ENCODE measurements at places on chromosomes 11 and 22.

- DNase-seq, result no peak
These were observed 36.2 kb upstream of the CD5 start for GRCh38 chr11:61065955-61066638.

DNA sequence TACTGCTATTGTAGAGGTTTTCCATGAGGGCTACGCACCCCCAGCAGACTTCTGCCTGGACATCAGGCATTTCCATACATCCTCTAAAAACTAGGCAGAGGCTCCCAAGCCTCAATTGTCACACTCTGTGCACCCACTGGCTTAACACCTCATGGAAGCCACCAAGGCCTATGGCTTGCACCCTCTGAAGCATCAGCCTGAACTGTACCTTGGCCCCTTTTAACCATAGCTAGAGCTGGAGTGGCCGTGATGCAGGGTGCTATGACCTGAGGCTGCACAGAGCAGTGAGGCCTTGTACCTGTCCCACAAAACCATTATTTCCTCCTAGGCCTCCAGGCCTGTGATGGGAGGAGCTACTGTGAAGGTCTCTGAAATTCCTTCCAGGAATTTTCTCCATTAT is 33.9 kb downstream of the AAMDC start:
- DNase-seq, result no peak

- DNase-seq, result no peak
These were observed 9.8 kb downstream of the EHBP1L1 start for GRCh38 chr11:65585396-65586246.

- peak; percentile 91 for DNase-seq
These were observed 90.2 kb downstream of the SEZ6L start for GRCh38 chr22:26259510-26259909.

DNA sequence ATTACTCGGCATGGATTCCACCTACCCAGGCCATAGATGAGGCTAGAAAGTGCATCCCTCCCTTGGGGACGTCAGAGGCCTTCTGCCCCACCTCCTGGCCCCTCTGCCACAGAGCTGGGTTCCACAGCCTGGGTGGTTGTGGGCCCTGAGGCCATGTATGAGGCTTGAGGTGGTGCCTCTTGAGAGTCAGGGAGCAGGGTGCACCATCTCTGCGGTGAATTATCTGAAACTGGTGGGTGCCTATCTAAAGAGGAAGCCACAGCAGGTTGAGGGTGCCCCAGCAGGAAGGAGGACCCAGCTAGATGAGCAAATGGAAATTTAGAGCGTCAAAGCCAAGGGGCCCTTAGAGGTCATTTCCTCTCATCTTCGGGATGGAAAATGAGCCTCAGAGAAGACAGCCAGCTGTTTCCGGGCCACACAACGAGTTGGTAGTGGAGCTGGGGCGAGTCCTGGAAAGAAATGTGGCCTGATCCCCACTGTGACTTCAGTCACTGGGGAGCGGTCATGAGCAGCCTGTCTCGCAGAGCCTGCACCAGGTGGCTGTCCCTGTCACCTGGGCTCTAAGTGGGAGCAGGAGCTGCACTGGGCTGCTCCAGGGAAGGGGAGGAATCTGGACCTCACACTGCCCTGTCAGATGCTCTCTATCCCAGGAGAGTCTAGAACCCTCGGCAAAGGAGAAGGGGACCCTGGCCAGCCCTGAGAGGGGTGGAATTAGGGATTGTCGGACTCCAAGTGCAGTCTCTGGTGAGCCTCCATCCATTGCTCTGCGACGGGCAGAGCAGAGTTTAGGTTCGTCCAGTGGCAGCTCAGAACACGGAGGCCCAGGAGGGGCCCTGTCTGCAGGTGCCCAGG is 7.3 kb downstream of the ADORA2A start:
- DNase-seq, result peak; percentile 98

DNA sequence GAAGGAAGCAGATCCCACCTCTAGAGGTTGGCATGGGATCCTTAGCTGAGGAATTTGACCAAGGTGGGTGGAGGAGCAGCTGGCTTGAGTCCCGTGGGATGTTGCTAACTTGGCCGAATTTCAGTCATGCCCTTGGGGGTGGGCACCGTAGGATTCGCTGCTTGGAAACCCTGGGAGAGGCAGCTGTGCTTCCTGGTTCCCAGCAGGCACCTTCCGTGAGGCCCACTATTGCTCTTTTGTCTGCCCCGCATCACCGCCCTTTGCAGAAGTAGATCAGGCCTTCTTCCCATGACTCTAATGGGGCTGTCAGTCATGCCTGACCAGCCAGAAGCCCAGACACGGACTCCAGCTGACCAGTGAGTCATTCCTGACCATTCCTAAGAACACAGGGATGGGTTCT is 292.3 kb upstream of the SYN3 start:
- no peak for DNase-seq

GRCh38 chr11:107408762-107409211 is 48.8 kb downstream of the CWF19L2 start:
- no peak for DNase-seq

DNA sequence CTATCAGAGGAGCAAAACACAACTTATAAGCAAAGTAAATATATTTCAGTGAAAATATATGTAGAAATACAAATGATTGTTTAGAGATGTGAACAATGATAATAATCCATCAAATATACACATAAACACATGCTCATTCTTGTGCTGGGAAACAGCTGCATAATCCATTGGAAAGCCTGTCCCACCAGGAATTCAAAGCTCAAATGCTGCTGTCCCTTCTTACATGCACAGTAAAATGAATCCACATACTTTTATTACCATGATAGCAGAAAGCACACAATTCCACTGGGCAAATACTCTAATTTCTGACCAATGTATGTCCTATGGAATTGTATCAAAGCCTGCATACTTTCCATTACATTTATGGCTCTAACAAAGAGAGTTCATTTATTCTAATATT is 44.5 kb downstream of the SOX6 start:
- DNase-seq, result no peak

- DNase-seq, result no peak
These were observed 1089.3 kb downstream of the BRD1 start for GRCh38 chr22:48738204-48738980.

GRCh38 chr11:59787816-59788215 is 22.8 kb downstream of the MRPL16 start:
- DNase-seq, result no peak

GRCh38 chr11:68855205-68855981 is 13.7 kb upstream of the CPT1A start:
- no peak for DNase-seq

DNA sequence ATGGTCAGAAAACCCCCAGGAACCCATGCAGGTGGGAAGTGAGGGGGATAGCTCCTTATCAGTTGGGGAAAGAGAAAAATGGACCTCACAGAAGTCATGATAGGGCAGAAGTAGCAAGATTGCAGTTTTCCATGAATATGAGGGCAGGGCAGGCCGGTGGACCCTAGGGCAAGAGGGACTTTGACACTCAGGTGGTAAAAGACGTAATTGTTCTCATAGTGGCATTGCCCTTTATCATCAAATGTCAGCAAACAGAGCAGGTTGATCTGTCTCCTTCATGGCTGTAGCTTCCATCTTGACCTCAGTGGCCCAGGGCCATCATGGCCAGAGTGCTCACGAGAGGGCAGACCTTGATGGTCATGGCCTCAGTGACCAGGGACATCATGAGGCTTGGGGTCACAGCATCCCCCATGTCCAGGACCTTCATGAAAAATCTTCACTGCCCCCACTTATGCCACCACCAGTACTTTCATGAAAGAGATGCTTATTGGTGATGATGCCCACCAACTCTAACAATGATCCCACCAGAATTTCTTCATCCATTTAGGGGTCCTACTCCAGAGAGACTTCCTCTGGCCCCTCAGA is 127.1 kb downstream of the SNX19 start:
- DNase-seq, result no peak

DNA sequence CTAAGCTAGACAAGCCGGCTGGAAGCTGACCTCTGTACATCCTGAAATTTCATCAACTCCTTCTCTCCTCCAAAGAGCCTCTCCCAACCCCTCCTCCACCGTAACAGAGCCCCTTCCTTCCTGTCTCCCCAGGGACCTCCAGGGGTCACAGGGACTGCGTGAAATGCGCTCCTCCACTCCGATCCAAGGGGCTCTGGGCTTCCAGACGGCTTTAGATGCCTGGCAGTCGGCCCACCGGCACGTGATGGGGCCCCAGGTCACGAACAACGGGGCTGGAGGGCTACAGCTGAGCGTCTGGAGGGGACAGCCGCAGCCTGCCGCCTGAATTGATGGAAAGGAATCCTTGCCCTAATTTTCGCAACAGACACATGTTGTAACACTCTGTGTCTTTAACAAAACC is 264.1 kb downstream of the MN1 start:
- no peak for DNase-seq

DNA sequence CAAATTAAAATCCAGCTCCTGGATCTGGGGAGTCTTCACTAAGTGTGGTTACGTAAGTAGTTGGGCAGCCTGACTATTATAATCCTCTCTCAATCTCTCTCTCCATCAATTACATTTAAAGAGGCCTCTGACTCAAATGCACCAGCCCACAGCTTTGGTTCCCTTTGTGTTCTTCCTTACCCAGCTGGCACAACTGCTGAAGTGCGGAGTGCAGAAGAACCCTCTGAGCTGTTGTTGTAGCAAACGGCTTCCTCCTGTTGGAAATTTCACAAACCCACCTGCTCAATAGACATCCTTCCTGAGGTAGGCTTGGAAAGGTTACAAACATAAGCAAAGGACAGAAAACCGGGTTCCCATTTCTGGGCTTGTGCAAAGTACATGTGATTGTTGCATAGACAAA is 17.0 kb upstream of the SORL1 start:
- DNase-seq, result no peak

GRCh38 chr11:115146425-115146824 is 357.8 kb downstream of the CADM1 start:
- DNase-seq, result no peak

DNA sequence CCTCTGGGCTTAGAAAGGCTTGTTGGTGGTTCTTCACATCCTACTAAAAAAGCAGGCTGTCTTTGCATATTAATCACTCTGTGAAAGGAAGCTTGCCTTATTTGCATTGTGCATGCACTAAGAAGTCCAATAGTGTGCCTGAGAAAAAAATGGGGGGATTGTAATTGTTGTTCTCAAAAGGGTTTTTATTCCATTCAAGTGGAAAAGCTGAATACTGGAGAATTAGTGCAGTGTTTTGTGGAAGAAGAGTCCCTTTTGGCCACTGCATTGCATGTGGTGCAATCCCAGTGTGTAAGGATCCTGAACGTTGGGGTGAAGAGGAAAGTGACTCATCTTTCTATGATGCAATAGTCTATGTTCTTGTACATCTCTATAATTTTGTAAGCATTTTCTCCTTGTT is 16.5 kb downstream of the NCAM1 start:
- no peak for DNase-seq

DNA sequence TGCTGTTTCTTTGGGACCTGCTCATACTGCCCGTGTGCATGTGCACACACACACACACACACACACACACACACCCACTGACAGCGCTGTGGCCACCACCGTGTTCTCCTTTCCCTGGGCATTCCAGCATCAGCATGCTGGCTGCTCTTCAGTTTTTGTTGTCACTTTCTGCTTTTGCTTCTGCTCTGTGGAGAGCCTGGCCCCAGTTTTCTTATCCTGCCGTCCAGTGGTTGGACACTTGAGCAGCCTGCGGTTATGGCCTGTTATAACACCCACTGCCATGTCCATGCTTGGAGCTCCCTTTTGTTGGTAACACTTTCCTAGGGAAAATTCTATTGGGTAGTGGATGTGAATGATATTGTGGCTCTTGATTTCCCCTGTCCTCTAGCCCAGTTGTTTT is 83.6 kb downstream of the OSBP2 start:
- no peak for DNase-seq

- DNase-seq, result no peak
These were observed 16.3 kb downstream of the CTNND1 start for GRCh38 chr11:57777969-57778317.

DNA sequence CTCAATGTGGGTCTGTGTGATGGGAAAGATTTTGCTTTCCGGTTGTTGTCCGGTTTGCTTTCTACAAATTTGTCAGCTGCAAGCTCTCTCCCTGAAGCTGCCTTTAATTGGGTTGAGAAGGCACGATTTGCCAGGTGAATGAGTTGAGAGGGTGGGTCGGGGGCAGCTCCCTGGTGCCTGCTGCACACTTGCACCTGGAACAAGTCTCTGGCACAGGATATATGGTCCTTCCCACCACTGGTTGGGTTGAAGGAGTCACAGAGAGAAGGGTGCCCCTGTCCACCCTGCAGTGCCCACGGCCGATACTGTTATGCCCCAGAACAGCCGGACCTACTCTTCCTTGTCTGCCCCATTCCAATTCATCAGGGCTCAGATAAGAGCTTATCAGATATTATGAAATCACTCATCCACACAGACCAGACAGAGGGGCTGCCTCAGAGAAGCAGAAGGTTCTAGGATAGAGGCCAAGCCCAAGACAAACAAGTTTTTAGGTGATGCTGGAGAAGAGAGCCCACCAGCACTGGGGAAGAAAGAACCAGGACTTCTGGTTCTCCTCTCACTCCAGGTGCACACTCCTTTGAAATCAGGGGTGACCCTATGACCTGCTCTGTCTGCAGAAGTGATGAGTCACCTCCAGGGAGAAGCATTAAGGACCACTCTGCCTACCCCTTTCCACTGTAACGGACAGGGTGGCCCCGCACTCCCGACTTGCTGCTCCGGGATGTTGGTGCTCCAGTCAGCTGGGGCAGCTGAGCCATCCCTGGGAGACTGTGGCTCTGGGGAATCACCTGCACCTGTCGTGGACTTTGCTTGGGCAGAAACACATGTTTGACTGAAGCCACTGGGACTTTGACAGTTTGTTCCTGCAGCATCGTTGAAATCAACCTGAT is 45.3 kb downstream of the RTL6 start:
- no peak for DNase-seq

DNA sequence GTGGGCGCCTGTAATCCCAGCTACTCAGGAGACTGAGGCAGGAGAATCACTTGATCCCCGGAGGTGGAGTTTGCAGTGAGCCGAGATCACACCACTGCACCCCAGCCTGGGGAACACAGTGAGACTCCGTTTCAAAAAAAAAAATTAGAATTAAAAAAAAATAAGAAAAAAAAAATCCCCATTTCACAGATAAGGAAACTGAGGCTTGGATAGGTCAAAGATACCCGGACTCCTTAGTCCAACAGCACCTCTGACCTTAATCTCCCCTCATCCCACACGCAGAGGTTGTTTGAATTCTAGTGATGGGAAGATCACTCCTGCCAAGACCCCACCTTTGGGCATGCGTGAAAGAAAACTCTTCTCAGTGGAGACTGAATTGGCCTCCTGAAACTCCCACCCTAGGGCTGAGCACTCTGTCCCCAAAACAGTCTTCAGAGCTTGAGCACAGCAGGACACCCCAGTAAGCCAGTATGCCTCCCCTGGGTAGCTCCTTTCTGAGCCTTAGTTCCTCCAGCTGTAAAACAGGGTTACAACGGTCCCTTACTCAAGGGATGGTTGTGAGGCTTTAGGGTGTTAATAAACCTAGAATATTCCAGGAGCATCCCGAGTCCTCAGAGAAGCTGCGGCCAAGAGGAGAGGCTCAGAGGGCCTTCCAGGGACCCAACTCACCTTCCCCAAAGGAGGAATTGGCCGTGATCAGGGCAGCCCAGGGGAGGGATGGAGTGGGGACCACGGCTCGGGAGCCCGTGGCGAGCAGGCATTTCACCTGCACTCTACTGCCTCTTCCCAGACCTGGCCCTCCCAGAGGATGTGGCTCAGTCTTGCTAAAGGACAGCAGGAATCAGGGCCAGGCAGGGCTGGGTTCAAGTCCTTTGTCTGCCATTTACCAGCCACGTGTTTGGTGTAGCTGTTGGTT is 73.3 kb downstream of the NFAM1 start:
- peak; percentile 64 for DNase-seq

GRCh38 chr11:96643173-96643572 is 253.4 kb downstream of the JRKL start:
- DNase-seq, result no peak

Data from Karpas-422 (cell line).